ENCODE measurements at places on chromosomes 6 and 20. TPM values are rescaled to one million over a fixed set of nuclear protein-coding genes. Genes with fewer than 3 reads are reported as not detected.

The RNF182 gene
- total RNA-seq: not detected

The MROH8 gene
- total RNA-seq: 6.3 TPM

The TRIM40 gene
- not detected for total RNA-seq

The UNC93A gene
- total RNA-seq: not detected

Measured in right cardiac atrium (tissue), 5 donors.